ENCODE measurements at places on chromosomes 12 and 14.

GRCh38 chr14:50083467-50084337 lies 32.7 kb downstream of the VCPKMT start:
- peak; percentile 61 for DNase-seq

DNA sequence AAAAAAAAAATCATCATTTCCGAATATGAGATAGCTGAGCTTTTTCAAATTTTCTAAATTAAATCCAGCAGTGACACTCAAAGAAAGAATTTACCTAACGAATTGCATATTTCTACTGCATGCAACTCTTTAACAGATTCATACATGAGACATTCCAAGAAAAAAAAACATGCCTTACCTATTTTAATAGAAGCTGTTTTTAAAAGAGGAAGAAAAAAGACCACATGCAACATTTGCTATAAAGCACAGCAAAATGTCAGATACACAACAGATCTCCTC lies 18.5 kb downstream of the CORO1C start:
- DNase-seq: no peak

DNA sequence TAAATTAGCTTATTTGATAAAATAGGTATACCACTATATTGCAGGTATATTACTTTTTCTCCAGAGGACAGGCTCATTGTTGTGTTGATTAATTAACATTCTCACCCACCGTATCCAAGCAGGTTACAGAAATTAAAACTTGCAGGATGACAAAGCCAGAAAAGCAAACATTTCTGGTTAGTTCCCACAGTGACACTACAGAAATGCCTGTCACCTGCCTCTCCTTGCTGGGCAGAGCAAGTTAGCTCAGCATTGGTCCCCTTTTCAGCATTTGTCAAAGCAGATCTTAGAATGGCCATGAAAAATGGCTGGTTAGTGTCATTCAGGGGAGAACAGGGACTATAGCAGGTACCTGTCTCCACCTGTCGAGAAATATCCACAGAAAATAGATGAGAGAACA lies 38.8 kb downstream of the RMST start:
- DNase-seq: no peak

DNA sequence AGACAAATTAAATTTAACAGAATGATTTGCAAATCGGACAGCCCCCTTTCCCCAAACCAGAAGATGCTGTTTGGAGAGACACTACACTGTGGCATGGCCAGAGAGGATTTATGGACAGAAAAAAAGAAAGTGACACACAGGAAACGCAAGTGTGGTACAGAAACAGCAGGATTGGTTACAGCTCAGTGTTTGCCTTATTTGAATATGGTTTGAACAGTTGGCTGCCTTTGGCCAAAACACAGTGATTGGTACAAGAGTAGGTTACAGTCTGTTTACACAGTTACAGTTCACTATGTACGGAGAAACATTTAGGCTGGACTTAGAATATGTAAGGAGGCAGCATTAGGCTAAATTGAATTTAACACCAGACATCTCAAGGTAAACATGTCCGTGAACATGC lies 335.3 kb downstream of the NPAS3 start:
- no peak for DNase-seq

DNA sequence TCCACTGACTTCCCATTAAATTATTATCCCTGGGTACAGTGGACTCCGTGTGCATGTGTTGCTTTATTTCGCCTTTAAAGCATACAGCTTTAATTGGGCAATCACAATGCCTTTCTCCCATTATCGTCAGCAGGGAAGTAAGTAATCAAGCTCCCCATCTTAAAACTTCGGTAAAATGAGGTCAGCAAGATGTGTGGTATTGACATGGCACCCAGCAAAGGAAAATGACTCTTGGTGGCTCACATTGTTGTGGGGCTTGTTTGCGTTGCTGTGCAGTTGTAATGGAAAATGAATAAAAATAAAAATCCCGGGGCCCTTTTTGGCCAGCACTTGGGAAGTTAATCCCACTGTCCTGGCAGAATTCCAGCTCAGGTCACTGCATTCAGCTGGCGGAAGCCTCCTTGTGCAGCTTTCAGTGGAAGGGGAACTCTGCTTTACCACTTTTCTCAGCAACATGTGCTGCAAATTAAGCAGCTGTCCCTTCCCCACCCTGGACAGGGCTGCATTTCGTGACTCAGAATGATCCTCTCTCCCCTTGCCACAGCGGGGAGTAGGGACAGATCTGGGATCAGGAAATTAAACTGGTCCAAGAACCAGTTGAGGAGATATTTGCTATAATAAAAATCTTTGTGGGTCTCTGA lies 13.9 kb upstream of the ATP2A2 start:
- DNase-seq: no peak

GRCh38 chr12:27191531-27191930 lies 52.6 kb upstream of the STK38L start:
- no peak for DNase-seq

Data from CD4-positive, alpha-beta T cell treated with Interleukin-21 for 1 hour (primary cell).